ENCODE measurements at places on chromosomes 5 and 9. TPM values are rescaled to one million over a fixed set of nuclear protein-coding genes. Genes with fewer than 3 reads are reported as not detected.
A peak's percentile ranks its signal among the peaks of the same experiment; 100 is the strongest.

- DNase-seq, result peak; percentile 94
Observed at GRCh38 chr9:447230-448025, 232.8 kb downstream of the DOCK8 start.

The PCDHGB1 gene
- not detected for total RNA-seq

- no peak for DNase-seq
Observed at GRCh38 chr9:130636648-130637020, 27.8 kb upstream of the PRDM12 start.

DNA sequence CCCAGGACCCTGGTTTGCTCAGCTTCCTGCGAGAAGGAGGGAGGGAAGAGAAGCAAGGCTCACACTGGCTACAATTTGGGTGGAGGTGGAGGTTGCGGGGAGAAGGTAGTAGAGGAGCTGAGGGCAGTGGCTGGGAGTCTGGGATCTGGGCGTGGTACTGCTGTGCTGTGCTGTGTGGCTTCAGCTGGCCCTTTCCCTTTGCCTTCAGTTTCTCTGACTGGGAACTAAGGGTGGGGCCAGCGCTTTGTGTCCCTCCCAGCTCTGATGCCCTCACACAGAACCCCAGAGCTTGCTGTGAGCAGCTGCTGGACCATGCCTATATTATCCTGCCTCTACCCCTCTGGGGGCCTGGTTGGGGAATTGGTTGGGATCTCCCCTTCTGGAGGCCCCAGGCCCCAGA is 60.9 kb downstream of the RGS3 start:
- DNase-seq, result no peak

The BAAT gene
- not detected for total RNA-seq

DNA sequence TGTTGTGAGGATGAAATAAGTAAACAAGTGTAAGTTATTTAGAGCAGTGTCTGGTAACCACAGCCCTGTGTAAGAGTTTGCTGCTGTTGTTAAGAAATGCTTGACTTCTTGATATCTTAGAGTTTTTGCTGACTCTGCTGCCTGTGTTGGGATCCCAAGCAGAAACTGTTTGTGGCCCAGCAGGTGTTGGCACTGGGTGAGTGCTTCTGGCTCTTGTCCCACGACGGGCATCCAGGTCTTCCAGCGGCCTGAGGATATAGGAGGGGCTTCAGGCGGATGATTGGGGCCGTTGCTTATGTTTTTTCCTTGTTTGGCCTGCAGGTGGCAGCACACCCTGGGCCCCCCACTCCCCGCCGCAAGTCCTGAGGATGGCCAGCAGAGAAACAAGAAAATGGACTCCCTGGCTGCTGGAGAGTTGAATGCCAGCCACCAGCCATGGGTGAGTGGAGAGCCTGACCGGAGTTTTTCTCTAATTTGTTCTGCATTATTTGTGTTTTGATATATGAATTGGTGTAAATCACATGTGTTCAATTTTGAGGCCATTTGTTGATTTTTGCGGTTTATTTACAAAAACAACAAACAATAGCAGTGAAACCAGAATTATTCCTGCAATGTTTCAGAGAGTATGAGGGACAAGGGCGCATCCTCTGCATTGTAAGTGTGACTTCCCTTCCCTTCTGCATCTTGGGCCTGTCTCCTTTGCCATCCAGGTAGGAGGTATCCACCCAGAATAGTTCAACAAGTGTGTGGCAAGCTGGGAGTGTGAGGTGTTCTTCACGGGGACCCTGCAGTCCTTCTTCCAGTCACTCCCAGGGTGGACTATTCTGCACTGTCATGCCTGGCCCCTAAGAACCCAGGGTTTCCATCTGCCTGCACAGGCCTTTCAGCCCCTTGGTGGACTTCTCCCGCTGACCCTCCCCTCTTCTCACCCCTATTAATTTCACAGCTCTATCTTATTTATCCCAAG is 50.3 kb downstream of the SLC22A5 start:
- DNase-seq, result peak; percentile 82

DNA sequence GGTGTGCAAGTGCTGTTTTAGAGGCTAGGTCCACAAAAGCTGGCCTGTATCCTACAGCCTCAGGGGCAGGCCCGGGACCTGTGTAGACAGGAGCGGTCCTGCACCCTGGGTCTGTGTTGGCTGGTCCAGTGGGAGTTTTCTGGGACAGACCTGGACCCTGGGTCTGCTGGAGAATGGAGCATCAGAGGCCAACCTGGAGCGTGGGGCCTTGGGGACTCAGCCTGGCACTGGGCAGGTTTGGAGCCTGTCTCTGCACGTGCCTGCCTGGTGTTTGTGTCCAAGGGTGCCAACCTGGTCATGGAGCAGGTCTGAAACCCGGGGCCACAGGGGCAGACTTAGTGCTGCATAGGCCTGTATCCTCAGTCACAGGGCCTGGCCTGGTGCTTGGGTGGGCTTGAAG is 45.8 kb downstream of the SRFBP1 start:
- DNase-seq, result no peak

DNA sequence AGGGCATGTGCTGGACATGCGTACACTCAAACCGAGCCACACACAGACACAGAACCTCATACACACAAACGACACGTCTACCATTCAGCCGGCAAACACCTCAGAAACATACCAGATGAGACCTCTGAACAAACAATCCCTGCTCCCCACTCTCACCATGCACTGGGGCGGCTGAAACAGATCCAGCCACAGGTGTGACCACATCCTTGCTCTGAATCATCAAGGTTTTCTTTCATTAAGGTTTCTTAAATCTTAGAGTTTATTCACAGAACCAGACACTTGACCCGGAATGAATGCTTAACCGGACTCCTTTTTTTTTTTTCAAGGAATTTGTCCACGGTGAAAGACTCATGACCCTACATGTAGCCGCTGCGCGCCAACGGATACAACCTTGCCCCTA is 26.2 kb downstream of the TERT start:
- DNase-seq, result no peak

- peak; percentile 96 for DNase-seq
Observed at GRCh38 chr5:132387640-132388117, 18.2 kb downstream of the SLC22A5 start.

GRCh38 chr5:115985802-115986757 is 23.8 kb downstream of the LVRN start:
- DNase-seq, result no peak

DNA sequence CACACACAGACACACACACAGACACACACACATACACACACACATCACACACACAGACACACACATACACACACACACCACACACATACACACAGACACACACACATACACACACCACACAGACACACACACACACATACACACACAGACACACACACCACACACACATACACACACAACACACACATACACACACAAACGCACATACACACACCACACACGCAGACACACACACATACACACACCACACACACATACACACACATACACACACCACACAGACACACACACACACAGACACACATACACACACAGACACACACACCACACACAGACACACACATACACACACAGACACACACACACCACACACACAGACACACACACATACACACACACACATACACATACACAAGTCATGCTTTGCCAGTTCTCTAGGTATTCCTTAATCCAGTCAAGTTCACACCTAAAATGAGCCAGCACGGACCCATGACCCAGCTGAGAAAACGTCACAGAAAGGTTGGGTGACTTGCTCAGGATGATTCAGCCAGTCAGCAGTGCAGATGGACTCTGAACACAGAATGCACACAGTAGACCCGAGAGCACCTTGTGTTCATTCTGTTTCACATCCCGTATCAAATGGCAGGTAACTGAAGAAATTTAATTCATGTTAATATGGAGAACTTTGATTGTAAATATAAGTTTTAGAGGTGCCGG is 746.4 kb downstream of the MTRR start:
- no peak for DNase-seq

DNA sequence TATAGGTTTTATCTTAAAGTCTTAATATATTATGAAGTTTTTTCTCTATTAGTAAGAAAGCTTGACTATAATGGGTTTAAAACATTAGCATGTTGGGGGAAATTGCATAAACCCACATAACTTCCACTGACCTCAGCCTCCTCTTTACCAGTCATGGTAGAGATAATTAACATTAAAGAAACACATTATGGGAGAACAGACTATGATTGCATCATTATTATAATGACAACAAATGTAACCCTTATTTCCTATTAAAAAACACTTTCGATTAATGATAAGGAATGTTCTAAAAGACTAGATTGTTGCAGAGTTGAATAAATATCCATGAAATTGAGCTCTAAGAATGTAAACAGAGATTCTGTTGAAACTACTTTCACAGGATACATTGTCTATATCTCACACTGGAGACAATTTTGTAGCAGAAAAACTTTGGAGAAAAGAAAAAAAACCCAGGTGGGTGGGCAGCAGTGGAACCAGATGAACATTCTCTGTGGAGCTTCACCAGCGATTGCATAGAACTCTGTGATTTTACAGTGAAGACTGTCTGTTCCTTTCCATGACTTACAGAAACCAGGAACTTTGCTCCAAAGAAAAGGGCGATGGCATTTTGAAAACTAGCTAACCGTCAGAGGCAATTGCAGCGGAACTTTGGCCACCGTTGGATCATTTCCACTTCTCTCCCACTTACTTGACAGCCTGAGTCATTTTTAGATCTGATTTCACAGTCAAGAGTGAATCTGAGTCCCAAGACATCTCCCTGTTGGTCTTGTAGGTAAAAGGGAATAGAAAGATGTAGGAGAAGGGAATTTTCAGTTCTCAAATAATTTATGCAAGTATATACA is 21.0 kb upstream of the ERAP2 start:
- DNase-seq, result no peak

GRCh38 chr5:39231705-39232525 is 12.6 kb upstream of the FYB1 start:
- DNase-seq, result peak; percentile 76
